ENCODE measurements at places on chromosomes 16 and 17. TPM values are rescaled to one million over a fixed set of nuclear protein-coding genes. Genes with fewer than 3 reads are reported as not detected.

The RNF222 gene
- polyA plus RNA-seq = 0.20 TPM

The COX6A2 gene
- polyA plus RNA-seq = 1.2 TPM

The CCT6B gene
- 4.9 TPM for polyA plus RNA-seq

The TBX6 gene
- 1.5 TPM for polyA plus RNA-seq

The KRT25 gene
- not detected for polyA plus RNA-seq

The NTN3 gene
- 3.5 TPM for polyA plus RNA-seq

DNA sequence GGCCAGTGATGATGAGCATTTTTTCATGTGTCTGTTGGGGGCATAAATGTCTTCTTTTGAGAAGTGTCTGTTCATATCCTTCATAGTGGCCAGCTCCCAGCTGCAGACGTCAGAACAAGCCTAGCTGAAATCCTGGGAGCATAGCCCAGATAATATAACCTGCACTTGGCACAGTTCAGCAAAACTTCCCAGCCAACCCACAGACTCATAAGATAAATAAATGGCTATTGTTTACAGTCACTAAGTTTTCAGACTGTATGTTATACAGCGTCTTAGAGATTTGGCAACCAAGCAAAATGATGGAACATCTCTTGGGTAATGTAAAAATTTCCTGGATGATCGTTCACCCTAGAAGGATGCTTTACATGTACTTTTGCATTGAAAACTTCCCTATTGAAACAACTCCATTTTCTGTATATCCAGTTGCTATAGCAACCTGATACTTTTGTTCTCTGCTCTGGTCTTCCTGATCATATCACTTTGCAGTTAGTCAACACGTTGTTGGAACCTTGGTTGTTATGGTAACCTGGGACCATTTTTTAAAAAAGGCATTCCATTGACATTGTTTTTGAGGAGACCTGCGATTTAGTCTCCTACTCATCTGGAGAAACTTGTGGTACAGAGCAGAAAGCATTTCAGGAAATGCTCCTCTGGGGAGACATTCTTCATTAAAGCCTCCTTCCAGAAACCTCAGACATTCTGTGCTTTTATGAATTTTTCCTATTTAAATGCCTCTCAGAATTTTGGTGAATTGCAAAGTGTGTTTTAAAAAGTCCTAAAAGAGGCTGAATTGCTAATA lies 378.7 kb downstream of the HS3ST4 start:
- no peak for DNase-seq

GRCh38 chr16:14490235-14490634 lies 139.8 kb downstream of the PARN start:
- DNase-seq = no peak

DNA sequence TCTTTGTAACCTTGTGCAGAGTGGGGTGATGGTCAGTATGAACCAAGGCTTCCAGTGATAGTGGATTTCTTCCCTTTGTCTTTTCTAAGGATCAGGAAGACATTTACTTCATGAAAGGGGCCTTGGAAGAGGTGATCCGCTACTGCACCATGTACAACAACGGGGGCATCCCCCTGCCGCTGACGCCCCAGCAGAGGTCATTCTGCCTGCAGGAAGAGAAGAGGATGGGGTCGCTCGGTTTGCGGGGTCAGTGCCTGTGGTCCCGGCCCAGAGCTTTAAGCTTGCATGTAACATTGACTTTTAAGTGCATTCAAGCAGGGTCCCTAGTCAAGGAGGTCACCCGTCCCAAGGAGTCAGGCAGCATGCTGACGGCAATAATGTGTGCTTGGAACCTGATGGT lies 56.0 kb downstream of the MEAK7 start:
- DNase-seq = no peak

DNA sequence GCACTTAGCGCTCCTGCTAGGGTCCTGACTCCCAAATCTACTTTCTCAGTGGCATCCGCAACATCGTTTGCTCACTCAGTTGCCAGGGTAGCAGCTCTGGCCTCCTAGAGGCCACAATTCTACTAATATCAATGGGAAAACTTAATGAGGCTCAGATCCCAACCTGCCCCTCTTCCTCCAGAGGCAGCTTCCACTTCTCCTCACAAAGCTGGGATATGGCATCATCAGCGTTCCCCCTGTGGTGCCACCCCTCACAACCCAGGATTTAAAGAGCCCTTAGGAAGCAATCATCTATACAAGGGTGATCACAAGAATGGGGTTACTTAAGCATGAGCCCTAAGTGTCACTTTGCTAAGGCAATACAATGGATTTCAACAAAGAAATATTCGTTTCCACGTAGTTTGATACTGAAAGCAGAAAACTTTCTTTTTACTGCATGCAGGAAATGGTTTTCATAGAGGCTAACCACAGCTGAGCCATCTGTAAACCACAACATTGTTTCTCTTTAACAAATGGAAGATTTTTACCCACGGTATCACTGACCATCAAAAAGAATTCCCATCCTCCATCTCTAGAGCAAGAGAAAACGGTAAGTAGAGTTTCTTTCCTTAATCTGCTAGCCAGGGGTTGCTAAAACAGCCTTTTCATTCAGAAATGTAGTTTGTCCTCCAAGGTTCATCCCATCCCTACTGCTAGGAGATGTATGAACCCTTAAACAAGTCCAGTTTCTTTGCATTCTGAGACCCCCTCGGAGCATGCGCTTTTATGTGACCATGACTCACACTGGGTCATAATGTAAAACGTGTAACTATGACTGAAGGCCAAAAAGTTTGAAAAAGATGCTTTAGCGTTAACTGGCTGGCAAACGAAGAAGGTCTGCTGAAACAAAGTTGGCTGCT lies 68.3 kb upstream of the BCAR1 start:
- no peak for DNase-seq

DNA sequence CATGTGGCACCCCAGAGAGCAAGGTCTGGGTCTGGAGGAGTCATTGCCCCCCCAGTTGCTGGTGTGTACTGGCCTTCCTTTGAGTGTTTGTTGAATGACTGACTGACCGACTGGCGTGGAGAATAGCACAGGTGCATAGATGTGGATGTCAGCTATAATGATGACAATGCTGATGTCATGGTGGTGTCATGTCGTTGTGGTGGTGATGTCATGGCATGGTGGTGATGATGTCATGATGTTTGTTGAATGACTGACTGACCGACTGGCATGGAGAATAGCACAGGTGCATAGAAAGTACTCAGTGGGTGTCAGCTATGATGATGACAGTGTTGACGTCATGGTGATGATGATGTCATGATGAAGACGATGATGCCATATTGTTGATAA lies 22.1 kb downstream of the TMEM114 start:
- no peak for DNase-seq

- DNase-seq = no peak
Observed at GRCh38 chr17:37493249-37494027, 3.7 kb downstream of the DUSP14 start.

- no peak for DNase-seq
Observed at GRCh38 chr16:2468233-2468724, 2.8 kb upstream of the NTN3 start.

DNA sequence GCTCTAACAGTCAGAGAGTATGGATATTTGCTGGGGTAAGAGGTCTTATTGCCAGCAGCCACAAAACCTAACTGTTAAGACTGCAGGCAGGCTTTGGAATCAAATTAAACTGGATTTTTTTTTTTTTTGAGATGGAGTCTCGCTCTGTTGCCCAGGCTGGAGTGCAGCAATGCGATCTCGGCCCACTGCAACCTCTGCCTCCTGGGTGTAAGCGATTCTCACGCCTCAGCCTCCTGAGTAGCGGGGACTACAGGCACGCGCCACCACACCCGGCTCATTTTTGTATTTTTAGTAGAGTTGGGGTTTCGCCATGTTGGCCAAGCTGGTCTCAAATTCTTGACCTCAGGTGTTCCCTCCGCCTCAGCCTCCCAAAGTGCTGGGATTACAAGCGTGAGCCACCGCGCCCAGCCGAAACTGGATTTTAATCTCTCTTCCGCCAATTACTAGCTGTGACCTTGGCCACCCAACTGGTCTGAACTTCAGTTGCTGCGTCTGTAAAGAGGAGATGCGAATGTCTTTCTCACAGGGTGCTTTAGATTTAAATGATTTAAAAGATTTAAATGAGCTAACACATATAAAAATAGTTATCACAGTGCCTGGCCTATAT lies 842 bp downstream of the MRPL10 start:
- no peak for DNase-seq

DNA sequence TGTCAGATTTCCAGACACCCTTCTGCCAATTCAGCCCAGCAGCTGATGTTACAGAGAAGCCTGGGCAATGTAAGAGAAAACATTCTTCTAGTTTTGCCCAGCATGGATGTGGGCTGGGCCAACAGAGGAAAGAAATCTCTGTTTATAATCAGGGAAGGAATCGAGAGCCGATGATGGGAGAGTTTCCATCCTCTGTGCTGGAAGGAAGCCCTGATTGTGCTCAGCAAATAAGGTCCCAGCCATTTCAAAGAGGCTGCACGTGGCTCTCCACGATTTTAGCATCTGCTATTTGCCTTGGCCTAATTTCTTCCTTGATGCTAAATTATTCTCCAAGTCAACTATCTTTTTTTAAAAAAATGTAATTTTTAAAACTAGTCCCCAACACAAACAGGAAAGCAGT lies 70.0 kb downstream of the IRX6 start:
- DNase-seq = no peak

DNA sequence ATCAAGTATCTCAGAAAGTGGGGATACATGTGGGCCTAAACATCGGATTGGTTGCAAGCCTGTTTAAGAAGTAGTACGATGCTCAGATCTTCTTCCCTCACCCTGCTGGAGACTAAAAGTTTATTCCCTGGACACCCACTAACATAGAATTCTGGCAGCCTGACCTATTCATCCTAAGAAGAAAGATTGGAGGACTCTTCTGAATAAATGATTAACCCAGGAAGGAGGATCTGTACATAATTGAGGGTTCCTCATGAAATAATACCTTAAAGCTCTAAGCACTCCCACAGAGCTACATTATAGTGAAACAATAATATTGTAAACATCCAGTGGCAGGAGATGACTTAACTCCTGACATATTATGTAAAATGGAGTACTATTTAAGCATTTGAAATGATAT lies 111.7 kb downstream of the NLK start:
- no peak for DNase-seq

- DNase-seq = no peak
Observed at GRCh38 chr16:3963203-3963602, 82.7 kb upstream of the CREBBP start.

DNA sequence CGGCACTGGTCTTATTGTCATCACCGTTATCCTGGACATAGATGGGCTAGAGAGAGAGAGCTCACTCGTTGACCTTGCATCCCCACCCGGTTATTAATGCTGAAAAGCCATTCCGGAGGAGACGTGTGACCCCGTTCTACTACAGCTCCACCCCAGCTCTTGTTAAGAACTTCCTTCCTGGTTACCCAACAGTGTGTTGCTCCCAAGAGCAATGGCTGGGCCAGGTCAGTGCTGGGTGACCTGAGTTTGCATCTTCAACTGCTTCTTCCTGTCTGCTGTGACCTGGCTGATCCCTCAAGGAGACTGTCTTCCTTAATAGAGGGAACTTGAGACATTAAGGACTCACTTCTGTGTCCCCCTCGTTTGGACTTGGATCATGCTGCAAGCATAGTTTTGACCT lies 96.1 kb upstream of the SDK2 start:
- no peak for DNase-seq

- no peak for DNase-seq
Observed at GRCh38 chr16:25124503-25124902, 13.0 kb downstream of the LCMT1 start.
